ENCODE measurements at places on chromosomes 5 and 9.

DNA sequence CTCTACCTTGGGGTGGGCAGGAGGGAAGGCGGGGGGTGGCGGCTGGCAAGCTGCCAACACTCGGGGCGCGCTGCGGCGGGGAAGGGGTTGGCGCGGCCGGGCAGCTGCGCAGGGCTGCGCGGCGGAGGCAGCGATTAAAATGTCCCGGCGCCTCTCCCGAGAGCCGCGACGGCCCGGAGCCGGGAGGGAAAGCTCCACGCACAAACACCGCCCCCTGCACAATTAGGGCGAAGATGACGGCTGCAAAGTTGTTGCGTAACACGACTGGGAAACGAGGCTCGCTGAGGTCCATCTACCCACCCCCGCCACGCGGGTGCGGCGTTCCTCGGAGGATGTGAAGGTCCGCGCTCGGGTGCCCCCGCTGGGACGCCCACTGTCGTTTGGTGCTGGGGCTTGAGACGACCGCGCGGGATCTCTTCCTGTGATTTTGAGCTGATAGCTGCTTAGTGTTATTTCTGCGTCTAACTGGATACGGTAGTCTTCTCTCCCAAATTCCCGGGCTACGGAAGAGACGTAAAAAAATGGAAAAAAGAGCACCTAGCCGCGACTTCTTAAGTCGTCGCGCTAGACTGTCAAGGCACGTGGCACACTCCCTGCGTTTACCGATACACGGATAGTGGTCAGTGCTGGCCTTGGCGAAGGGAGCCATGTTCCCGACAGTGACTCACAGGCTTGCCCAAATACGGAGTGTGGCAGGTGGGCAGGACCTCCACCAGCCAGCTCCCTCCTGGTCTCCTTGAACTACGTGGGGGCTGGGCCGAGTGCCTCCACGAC is 958 bp upstream of the NFIL3 start:
- no peak for DNase-seq

DNA sequence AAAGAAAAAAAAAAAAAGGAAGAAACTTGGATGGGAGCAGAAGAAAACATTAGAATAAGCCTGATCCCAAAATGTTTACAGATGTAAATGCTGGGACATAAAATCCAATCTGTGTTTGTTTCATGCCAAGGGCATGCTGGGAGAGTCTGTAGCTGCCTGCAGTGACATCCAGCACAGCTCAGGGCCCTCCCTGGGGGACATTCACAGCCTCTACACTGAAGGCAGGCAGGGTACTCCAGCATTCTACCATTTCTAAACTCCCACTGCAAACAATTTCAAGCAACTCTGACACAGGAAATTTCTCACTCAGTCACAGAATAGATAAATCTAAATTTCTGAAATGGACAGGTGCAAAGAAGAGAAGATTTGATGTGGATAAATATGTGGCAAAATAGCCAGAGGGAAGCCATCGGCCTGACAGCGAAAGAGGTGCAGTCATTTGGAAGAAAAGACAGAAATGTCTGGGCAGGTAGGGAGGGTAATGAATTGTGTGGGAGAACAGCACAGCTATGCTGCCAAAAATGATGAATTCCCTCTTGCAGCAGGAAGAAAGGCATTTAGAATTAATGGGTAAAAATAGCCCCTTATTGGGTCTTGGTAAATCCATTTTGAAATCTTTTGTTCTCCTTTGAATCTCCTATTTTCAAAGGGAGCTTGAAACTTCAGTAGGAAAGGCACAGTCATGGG is 199.4 kb downstream of the MED10 start:
- no peak for DNase-seq

DNA sequence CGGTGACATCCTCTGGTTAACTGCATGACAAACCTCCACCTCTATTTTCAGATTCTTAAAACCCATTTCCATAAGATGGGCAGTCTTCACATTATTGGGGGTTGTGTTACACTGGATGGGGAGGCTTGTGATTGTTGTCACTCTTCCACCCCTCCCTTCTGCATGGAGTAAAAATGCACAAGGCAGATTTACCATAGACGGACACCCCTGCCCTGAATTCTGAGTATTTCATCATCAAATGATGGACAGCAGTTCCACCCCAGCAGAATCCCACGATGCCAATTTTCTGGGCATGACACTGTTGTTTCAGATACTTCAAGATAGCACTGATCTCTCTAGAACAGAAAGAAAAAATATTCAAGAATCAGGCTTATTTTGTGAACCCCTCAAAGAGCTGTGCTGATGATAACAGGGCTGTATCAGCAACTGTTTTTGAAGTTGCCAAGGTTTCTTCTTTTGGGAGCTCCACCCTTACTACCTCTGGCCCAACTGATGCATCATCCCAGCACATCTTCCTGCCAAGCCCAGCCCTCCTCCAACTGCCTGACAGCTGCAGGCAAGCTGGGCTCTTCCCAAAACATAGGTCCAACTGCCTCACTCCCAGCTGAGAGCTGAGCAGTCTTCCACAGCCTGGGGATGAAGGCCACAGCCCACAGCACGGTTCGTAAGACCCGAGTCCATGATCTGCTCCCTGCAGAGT is 21.4 kb downstream of the CMBL start:
- no peak for DNase-seq

- no peak for DNase-seq
Observed at GRCh38 chr5:76524101-76524835, 98.9 kb downstream of the F2RL2 start.

DNA sequence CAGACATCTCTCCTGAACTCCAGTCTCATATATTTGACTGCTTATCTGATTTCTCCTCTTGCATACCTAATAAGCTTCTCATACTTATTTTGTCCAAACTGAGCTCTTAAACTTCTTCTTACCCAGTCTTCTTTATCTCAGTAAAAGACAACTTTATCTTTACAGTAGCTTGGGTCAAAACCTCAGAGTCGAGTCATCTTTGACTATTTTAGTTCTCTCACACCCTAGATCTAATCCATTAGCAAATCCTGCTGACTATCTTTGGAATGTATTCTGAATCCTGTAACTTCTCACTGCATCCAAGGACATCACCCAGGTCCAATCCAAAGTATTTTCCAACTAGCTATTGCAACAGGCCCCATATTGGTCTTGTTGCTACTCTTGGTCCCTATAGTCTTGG is 11.8 kb upstream of the JAK2 start:
- DNase-seq = no peak

DNA sequence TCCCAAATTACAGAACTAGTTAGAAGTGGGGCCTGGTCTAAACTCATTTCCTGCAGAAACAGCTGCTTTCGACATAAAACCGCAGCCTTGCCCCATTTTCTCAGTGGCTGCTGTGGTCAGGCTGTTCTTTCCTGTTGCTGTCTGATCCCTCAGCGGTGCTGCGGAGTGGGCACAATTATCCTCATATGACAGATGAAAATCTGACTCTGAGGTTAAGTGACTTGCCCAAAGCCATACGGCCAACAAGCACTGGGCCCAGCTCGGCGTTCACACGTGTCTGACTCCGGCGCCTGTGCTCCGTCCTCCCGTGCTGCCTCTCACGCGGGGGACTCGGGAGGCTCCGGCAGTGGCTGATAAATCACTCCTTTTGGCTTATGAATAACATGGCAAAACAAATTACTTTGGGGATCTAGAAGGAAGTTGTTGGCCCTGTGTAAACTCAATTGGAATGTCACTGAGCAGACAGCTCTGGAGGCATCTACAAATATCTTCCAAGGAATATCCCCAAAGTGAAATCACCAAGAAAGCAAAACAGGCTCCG is 142.6 kb upstream of the LMX1B start:
- no peak for DNase-seq

DNA sequence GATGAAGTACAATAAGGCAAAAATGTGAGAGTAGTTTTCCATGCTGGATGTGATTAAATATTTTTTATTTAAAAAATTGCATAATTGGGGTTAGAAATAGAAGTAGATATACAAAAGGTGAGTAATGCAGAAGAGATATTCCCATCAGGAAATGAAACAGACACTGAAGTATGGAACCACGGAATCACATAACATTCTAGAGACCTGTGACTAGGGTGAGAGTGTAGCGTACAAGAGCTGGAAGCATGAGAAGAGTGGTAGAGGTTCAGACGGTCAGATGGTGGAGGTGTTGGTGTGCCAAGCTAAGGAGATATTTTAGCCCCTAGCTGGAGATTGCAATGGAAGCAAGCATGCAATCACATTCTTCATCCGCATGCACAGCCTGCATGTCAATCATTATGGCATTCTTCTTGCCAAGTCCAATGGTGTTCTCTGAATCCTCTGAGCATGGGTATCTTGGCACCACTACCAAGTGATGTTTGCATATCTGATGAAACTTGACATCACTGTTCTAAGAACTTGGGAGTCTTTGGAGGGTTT is 587.8 kb downstream of the PSAT1 start:
- DNase-seq = no peak

GRCh38 chr5:173699966-173700365 is 83.5 kb upstream of the BOD1 start:
- no peak for DNase-seq

DNA sequence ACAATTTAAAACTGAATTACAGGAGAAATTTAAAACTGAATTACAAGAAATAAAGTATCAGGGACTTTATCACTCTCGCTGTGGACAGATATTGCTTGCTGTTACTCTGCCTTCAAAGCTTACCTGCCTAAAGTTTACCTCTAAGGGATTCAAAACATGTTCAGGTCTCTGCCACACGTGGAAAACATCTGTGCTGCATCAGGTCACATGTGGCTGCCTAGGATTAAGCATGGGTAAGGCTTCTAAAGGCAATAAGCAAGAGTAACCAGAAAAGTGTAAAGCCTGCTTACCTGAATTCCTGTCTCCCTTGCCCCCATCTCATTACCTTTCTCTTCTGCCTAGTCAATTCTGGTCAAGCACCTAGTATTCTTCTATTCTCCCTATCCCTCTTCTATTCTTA is 18.9 kb downstream of the MINAR2 start:
- no peak for DNase-seq

GRCh38 chr9:4519604-4520003 is 29.3 kb downstream of the SLC1A1 start:
- no peak for DNase-seq

- DNase-seq = no peak
Observed at GRCh38 chr5:109612278-109612905, 77.3 kb upstream of the MAN2A1 start.

- no peak for DNase-seq
Observed at GRCh38 chr5:9409413-9409960, 136.4 kb downstream of the SEMA5A start.

Measured in NCI-H187 treated with DMSO at 0.1 percent for 48 hours (cell line).